ENCODE measurements at places on chromosomes 2 and 18.

DNA sequence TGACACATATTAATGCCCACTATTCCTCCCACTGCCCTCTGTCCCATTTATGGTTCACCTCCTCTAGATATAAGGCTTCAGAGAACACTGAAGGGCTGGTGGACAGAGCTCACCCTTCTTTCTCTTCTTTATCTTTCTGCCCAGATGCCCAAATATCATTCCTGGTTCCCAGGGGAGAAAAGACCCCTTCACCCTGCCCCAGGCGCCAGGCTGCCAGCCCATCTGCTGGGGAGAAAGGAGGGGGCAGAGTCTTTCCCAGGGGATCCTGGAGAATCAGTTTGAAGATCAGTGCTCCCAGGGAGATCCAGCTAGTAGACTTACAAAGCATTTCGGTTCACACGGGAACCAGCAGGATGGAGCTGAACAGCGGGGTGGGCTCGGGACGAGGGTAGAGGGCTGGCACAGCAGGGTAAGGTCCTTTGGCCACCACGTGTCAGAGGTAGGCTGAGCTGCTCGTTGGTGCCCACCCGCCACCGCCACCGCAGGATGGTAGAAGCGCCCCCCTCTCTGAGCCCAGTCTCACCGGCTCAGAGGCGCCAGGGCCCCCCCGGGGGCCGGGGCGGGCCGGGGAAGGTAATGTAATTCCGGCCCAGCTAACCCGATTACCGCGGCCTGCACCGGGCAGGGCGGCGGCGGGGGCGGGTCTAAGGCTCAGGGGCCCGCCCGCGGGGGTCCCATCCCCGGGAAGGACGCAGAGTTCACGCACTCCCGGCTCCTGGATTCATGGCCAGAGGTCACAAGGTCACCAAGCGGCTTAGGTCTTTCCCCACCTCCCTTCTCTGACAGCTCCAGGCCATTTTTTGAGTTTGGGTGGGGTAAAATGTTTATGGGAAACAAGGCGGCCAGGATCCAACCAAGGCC lies 1.3 kb upstream of the TLX2 start:
- DNase-seq: peak; percentile 26

DNA sequence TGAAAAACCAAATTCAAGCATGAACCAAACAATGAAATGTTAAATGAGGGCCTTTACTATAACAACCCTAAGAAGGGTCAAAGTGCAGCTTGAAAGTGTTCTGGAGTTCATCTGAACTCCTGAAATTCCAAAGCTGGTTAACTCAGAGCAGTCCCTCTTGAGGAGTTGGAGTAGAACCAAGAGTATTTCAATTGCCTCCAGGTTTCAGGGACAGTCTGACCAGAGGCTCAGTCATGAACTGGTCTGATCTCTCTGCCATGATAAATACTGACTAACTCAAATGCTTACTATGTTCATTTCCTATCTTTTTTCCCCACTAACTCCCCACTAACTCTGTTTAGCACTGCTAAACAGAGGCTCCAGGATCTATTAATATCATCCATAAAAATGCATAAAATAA lies 2.7 kb downstream of the STARD7 start:
- DNase-seq: no peak

GRCh38 chr2:191885650-191886049 lies 38.8 kb upstream of the CAVIN2 start:
- no peak for DNase-seq

- no peak for DNase-seq
Observed at GRCh38 chr18:35713545-35713944, 132.0 kb downstream of the GALNT1 start.

DNA sequence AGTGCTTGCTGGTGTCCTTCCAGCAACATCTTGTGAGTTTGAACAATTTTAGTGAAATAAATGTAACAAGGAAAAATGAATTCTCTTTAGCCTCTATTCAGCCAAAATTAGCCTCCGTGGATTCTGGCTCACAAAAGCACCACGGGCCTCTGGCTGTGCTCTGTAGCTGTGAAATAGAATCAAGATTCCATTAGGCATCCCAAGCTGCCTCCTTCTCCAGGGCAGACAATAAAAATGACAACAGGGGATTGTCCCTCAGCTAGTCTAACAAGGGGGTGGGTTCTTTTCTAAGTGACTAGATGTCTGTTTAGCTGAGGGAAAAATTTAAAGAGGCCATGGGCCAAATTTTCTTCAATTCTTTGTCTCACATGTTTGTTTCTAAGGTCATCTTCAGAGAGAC lies 254.7 kb upstream of the FIGN start:
- peak; percentile 38 for DNase-seq

- DNase-seq: no peak
Observed at GRCh38 chr2:224072541-224073188, 33.6 kb upstream of the SERPINE2 start.

Measured in eye (tissue), 1 donor.